Fibroblast of pulmonary artery (primary cell): ENCODE measurements at places on chromosomes 12 and 14.

DNA sequence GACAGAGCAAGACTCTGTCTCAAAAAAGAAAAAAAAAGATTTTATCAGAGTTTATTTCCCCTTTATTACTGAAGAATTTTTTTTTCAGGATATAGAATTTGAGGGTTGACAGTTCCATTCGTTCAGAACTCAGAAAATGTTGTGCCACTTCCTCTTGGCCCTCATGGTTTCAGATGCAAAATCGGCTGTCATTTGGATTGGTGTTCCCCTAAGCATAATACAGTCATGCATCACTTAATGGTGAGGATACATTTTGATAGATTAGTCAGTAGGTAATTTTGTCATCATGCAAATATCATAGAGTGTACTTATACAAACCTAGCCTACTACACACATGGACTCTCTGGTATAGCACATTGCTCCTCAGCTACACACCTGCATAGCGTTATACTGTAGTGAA lies 263.9 kb upstream of the RTL1 start:
- DNase-seq, result no peak

DNA sequence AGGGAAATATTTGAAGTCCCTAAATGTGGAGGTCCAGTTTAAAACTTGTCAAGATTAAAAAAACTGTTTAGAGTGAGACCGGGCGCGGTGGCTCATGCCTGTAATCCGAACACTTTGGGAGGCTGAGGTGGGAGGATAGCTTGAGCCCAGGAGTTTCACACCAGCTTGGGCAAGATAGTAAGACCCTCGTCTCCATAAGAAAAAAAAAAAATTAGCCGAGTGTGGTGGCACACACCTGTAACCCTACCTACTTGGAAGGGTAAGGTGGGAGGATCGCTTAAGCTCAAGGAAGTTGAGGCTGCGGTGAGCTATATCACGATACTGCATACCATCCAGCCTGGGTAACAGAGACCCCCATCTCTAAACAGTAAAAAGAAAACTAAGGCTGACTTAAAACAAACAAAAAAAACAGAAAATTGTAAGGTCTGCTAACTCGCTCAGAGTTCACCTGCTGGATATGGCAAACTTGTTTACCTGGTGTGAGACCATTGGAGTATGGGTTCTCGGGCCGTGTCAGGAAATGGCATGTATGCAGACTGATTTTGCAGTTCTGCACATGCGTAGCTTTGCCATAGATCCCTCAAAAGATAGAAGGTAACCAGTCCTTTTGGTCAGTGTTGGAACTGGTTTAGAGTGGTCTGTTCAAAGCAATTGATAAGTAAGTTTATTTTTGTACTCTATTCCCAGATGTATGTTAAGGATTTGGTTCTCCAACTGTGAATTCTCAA lies 2.1 kb downstream of the RNF10 start:
- DNase-seq, result no peak

DNA sequence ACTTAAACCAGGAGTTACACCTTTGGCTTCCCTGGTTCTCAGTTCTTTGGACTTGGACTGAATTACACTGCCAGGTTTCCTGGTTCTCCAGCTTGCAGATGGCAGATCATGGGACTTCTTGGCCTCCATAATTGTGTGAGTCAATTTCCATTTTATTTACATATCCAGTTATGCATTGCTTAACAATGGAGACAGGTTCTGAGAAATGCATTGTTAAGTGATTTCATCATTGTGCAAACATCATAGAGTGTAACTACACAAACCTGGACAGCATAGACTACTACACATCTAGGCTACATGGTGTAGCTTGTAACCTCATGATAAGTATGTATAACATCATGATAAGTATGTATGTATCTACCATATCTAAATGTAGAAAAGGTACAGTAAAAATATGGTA lies 276.1 kb upstream of the BTG1 start:
- DNase-seq, result peak; percentile 79

DNA sequence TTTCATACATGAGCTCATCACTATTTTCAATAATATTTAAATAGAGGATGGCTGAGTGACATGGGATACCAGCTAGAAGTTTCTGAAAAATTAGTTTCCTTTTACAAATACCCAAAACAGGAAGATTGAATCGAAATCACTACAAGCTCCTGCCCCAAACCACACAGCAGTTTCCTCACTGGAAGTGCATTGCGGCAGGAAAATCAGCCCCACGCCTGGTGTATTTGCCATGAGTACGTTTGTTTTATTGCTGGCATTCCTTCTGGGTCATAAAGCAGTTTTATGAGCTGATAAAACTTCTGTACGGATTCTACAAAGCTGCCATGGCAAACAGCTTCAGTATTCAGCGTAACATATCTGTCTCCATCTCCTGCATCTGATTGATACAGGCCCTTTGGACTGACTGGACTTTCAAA lies 23.7 kb downstream of the CDC42BPB start:
- no peak for DNase-seq

- no peak for DNase-seq
Observed at GRCh38 chr14:78834766-78835451, 664.7 kb downstream of the NRXN3 start.

DNA sequence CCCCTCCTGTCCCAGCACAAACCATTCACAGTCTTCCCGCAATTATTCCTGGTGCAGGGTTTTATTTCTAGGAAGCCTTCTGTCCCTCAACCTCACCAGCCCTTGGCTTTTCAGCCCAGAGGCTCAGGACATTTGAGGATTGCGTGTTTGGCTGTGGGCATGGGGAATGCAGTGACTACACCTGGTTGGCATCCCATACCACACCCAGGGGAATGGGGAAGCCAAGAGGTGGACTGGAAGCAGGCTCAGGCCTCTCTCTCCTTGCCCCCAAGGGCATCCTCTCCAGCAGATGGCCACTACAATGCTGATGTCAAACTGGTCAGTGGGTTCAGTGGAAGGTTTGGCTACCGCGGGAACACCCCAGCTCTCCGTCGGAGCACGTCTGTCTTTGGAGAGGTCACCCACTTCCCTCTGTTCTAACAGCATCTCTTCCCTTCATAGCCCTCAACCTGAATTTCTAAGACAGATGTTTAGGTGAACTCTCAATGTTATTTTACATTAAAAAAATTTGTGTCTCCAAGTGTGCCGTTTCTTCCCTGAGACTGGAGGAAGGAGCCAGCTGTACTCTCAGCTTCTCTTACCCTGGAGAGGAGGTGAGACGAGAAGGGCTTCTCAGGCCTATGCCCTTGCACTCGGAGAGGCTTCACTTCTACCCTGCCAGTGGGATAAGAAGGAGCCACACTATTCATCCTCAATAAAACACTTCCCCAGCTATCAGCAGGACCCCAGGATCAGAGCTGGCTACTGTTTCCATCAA lies 35.5 kb downstream of the DCAF4 start:
- DNase-seq, result no peak

- DNase-seq, result peak; percentile 99
Observed at GRCh38 chr12:115341442-115341841, 657.5 kb upstream of the TBX3 start.

DNA sequence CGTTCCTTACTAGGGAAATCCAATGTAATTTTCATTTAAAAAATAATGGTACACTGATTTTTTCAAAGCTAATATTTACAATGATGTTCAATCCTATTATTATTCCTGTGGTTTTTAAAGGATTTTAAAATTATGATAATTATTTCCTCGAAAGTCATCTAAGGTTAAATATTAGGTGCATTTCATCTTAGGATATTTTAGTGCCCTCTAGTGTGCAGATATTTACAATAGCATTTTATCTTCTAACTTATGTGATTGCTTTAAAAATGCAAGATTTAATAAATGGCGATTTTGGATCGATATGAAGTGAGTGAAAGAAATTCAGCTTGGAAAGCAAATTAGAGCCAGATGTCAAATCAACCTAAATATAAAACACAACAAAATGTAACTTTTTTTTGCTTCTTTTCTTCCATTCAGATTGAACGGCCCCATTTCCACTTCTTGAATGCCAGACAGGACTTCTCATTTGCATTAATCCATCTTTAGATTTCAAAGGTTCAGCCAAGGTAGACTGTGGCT lies 293.5 kb downstream of the SLC6A15 start:
- peak; percentile 8 for DNase-seq

DNA sequence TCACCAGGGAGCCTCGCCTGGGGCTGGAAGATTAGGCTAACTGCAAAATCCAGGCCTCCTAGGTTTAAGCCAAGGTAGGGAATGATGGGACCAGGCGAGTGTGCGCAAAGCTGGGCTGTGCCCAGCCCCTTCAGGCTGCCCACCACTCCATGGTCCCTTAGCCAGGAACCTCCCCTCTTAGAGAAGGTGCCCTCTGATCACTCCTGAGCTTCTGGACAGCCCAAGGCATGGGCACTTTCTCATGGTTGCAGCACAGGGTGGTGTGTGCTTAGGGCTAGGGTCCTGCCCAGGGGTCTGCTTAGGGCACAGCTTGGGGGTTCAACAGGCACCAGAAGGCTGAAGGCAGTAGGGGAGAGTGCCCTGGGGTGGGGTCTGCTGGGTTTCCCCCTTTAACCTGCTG lies 69.0 kb downstream of the PRIMA1 start:
- no peak for DNase-seq

GRCh38 chr12:104656921-104657320 lies 200.2 kb downstream of the CHST11 start:
- DNase-seq, result peak; percentile 85

GRCh38 chr12:52519826-52520662 lies at the start of gene KRT5:
KRT5 (minus strand) TSS chr12:52520394; CDS start chr12:52520296, 98 bp downstream.
- no peak for DNase-seq
